Suppressor macrophage treated with lipopolysaccharide for 1 hour (primary cell): ENCODE measurements at places on chromosomes 1 and 21.

DNA sequence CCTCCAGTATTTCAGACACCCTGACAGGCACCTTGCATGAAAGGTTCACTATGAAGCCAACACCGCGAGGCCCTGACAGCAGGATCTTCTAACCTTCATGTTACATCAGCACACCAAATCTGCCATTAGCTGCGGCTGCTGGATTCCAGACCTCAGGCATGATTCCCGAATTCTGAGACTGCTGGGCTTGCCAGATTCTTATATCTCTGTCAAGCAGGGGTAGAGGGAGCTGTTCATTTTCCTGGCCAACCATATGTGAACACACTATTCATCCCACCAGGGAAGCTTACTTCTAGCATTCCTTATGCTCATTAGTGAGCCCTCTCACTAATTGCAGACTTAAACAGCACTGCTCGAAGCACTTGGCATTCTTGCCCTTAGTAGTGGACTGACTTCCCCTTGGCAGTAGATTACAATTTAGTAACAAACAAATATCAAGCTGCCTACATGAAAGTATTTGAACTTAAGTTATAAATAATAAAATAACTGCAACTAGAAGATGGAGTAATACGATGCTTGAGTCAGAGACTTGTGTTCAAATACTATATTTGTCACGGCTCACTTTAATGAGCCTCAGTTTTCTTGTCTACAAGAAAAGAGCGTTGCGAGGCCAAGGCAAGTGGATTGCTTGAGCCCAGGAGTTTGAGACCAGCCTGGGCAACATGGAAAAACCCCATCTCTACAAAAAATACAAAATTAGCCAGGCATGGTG is 43.3 kb downstream of the NID1 start:
- DNase-seq, result no peak

GRCh38 chr1:93774707-93775106 is 93.1 kb upstream of the BCAR3 start:
- no peak for DNase-seq

GRCh38 chr1:6491081-6491449 is 402 bp downstream of the PLEKHG5 start:
- no peak for DNase-seq

- no peak for DNase-seq
These were observed 97.9 kb upstream of the SERBP1 start for GRCh38 chr1:67528141-67528540.

- peak; percentile 52 for DNase-seq
These were observed 12.0 kb downstream of the NCMAP start for GRCh38 chr1:24567792-24568388.

DNA sequence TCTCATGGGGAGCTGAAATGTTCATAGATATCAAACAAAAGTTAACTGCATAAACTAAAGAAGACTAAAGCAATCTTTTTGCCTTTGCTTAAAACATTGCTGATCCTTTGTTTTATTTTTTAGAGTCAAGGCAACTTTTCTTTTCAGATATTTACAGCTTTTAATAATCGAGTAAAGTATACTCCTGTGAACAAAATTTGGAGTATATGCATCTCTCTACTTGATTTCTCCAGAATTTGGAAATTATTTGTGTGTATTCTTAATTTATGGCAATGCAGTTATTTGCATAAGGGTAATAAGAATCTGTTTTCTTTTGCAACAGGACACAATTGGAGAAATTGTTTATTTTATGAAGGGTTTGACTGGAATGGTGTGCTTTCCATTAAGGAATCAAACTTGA is 4.2 kb upstream of the AQP10 start:
- DNase-seq, result no peak

- DNase-seq, result no peak
These were observed 412.8 kb upstream of the LYPLAL1 start for GRCh38 chr1:218760601-218761570.

GRCh38 chr1:217535601-217536377 is 95.1 kb downstream of the GPATCH2 start:
- no peak for DNase-seq

GRCh38 chr1:5737081-5737480 is 255.1 kb downstream of the NPHP4 start:
- DNase-seq, result no peak

- no peak for DNase-seq
These were observed 52.5 kb upstream of the KCNA3 start for GRCh38 chr1:110727246-110727645.

- DNase-seq, result no peak
These were observed 121.9 kb downstream of the HLX start for GRCh38 chr1:221001167-221001566.

GRCh38 chr1:43954036-43954435 is 7.3 kb downstream of the IPO13 start:
- no peak for DNase-seq

DNA sequence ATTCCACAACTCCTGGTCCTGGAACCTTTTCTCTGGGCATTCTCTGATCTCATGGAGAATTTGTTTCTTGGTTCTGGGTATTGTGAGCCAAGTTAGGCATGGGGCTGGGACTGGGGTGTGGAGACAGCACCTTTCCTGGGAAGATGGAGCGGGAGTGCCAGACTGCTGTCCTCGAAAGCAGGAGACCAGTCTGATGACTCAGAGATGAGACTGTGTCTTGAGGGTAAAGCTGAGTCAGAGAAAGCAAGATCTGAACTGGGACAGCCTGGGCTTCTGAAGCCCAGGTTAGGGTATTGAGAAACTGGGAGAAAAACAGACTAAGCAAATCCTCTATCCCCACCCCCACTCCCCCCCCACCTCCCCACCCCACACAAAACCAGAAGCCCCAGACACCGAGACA is 2.2 kb upstream of the KANK4 start:
- DNase-seq, result peak; percentile 65

- DNase-seq, result no peak
These were observed 421.0 kb downstream of the MRPL39 start for GRCh38 chr21:25186273-25186672.

- DNase-seq, result no peak
These were observed 7.3 kb upstream of the TBX15 start for GRCh38 chr1:118995312-118996016.

GRCh38 chr1:178066908-178067614 is 26.8 kb upstream of the RASAL2 start:
- peak; percentile 91 for DNase-seq

- DNase-seq, result no peak
These were observed 2.1 kb downstream of the S100A1 start for GRCh38 chr1:153630384-153630783.

DNA sequence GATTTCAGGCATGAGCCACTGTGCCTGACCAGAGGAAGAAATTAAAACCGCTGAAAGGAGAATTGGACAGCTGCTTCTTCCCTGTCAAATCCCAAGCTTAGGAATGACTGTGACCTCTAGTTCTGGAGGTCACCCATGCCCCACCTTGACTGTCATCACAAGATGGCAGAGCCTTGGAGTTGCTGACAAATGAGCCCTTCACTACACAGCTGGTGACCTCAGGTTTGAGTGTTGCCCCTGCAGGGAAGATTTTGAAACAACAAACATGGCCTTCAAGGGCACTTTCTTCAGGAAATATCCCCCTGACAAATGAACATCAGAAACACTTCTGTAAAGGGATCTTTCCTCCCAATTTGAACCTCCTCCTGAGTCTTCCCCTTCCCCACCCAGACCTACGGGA is 6.9 kb upstream of the SLC45A3 start:
- no peak for DNase-seq

DNA sequence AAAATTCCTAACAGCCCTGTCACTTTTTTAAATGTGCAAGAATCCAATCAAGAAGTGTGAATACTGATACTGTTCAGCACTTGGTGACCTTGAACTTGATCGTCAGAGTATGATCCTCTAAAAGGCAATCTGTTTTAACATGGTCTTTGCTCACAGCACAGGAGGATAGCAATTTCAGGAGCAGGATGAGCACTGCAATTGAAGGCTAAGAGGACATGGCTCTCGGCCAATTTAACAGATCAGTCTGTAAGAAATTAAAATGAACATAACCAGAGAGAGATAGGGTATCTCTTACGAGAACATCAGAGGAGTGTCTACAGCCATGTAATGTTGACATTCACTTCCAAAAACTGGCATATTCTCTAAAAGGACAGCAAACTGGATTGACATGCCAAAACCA is 243.1 kb downstream of the LTN1 start:
- DNase-seq, result no peak

GRCh38 chr1:112359961-112360767 is 35.9 kb upstream of the CTTNBP2NL start:
- peak; percentile 10 for DNase-seq

GRCh38 chr1:221630236-221630635 is 111.7 kb downstream of the DUSP10 start:
- no peak for DNase-seq

DNA sequence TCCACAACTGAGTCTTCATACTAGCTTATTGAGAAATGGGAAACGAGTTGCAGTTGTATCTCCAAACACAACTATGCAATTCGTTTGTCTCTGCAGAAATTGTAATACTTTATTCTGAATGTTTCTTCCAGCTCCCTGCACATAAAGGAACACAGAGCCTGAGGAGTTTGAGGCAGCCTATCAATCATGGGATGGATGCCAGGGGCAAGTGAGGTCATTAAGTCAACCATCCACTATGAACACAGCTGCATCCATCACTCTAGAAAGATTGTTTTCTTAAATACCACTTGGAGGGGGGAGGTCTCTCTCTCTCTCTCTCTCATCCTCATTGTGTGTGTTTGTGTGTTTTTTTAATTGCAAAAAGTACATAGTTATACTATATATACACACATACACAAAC is 2.9 kb upstream of the PSMB2 start:
- no peak for DNase-seq

- DNase-seq, result peak; percentile 47
These were observed 25.3 kb upstream of the SIPA1L2 start for GRCh38 chr1:232655028-232655745.

DNA sequence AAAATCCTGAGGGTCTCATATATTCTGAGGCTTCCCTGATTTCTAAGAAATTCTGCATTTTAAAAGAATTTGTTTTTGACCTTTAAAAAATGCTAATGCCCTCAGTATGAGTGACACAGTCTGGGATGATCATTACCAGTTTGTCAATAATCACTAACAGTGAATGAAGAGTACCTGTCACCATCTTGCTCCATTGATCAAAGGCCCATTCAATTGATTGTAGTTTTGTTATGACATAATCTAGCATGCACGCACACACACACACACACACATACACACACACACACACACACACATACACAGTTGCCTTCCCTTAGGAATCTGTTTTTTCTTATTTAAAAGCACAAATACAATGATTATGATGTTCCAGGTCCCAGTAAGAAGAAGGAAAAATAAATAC is 250.4 kb downstream of the NFIA start:
- DNase-seq, result no peak

DNA sequence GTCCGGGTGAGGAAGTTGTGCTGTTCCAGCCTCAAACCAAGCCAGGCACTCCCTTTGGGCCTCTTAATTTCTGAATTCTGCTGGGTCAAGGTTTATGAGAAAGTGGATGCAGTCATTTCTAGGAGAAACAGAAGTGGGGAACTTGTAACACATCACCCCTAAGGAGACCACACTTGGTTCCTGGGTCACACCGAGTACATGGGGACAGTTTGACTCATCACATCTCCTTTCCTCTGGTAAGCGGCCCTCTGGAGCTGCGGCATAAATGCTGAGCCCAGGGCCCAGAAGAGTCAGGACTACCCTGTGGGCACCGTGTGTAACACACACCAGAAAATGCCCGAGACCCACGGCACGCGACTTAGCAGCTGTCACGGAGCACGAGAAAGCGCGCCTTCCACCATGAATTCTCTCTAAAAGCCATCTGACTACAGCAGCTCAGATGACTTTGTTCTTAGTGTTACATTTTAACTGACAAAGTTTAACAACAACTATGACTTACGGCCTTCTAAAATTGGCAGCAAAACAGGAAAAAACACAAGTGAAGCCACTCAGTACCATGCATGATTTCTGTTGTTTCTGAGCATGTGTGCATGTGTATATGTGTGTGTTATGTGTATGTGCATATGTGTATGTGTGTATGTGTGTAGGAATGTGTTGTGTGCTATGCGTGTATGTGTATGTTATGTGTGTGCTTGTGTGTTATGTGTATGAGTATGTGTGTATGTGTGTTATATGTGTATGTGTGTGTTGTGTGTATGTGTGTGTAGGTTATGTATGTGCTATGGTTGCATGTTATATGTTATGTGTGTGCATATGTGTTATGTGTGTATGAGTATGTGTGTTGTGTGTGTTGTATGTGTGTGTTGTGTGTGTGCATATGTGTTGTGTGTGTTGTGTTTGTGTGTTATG is 50.8 kb downstream of the TOMM20 start:
- peak; percentile 96 for DNase-seq

DNA sequence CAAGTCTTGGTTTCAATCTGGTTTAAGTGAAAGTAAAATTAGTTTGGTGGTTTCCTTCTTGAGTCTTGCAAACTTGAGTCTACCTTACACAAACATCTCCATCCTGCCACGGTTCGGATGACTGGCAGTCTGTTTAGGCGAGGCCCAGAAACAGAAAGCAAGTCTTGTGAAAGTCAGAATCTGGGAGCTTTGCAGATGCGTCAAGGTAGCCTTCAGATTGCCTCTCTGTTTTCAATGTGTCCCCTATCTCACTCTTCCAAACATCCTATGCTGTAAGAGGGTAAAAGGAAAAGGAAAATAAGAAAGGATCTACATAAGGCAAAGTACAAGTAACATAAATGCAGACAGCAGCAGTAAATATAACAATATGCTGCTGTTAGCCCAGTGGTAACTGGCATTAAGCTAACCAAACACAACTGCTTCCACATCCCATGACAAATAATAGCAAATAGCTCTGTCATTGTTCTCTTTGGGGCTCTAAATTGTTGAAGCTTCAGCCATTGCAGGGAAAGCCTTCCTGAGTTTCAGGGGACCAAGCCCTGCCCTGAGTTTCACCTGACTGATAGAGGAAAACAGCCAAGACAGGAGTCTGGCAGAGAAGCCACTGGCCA is 26.2 kb upstream of the C1orf105 start:
- peak; percentile 61 for DNase-seq

DNA sequence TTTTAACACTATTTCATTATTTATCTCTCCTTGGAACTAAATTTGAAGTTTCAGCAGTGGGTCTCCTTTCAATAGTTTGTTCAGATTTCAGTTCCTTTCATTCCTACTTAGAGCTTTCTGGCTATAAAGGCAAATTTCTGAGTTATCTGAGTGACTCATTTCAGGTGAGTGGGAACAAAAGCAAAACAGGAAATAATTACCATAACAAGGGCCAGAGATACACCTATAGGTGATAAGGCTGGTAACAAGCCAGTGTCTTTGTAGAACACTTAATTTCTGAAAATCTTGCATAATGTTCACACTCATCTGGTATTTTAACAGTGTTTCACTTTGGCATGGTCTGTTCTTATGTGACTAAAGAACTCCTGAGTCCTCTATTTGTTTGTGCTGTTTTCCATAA is 64.5 kb upstream of the PRRC2C start:
- no peak for DNase-seq
